M059J (cell line): ENCODE measurements at places on chromosomes 5 and 9.

DNA sequence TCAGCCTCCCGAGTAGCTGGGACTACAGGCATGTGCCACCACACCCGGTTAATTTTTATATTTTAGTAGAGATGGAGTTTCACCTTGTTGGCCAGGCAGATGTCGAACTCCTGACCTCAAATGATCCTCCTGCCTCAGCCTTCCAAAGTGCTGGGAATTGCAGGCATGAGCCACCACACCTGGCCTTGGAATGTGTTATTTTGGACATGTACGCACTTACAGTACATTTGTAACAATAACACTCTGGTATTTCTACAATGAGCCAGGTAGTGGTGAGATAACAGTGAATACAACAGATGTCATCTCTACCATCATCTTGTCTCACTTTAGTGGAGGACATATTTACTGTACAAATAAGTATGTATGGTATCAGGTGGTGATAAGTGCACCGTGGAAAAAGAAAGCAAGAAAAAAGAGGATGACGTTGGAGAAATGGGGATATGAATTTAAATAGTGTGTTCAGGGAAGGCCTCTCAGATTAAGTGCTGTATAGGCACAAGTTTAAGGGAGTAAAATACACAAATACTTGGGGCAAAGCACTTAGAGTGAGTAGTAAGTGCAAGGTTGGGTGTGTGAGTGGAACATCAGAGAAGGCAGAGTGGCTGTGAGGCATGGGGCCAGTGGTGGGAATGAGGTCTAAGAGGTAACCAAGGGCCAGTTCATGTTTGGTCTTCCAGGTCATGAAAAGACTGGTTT is 100.1 kb downstream of the CDC42SE2 start:
- no peak for DNase-seq

GRCh38 chr5:171588046-171588445 is 168.6 kb downstream of the FGF18 start:
- no peak for DNase-seq

DNA sequence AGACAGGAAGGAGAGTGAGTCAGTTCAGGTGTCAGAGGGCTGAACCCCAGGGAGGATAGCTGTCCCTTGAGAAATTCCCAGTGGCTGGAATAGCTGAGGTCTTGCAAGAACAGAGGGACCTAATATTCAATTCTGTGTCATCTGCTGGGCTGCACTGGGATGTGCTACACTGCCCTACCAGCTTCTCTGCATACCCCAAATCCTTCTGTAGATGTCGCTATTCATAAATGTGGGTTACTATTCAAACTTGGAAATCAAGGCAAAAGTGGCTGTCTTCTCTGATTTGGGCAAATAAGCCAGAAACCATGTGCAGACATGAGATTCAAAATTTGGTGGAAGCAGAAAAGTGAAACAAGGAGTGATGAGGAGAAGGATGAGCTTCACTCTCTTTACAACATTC is 16.3 kb downstream of the TNFSF8 start:
- no peak for DNase-seq

GRCh38 chr9:110013064-110013463 is 194.9 kb downstream of the C9orf152 start:
- no peak for DNase-seq

GRCh38 chr5:176788091-176788490 is 22.3 kb upstream of the UNC5A start:
- no peak for DNase-seq

- DNase-seq = peak; percentile 49
These were observed 284.3 kb downstream of the ARHGAP26 start for GRCh38 chr5:143054480-143054941.

DNA sequence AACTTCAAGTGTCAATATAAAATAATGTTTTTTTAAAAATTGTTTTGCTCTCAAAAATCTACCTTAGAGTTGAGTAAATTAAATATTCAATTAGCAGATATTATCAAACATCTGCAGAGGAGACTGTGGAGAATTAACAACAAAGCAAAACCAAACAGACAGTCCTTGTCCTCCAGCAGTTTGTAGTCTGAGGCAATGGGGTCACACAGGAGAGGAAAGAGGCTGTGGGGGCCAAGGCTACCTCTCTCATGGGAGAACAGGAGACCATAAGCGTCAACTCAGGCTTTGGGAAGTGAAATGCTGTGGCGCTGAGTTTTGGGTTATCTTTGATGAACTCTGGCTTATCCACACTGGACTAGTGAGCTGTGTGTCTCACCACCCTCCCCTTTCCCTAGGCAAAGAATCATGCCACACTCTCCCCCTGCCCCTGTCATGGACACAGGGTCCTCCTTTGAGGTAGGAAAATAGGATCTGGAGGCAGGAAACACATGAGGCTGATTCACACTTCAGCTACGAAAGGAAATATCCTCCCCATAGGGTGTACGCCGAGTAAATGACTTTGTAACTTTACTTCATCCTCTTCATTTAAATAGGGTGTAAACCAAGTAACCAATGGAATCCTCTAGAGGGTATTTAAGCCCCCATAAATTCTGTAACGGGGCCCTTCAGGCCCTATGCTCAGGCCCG is 152.7 kb downstream of the FSTL4 start:
- DNase-seq = no peak

GRCh38 chr9:31774571-31774970 is 609.9 kb upstream of the ACO1 start:
- DNase-seq = no peak

DNA sequence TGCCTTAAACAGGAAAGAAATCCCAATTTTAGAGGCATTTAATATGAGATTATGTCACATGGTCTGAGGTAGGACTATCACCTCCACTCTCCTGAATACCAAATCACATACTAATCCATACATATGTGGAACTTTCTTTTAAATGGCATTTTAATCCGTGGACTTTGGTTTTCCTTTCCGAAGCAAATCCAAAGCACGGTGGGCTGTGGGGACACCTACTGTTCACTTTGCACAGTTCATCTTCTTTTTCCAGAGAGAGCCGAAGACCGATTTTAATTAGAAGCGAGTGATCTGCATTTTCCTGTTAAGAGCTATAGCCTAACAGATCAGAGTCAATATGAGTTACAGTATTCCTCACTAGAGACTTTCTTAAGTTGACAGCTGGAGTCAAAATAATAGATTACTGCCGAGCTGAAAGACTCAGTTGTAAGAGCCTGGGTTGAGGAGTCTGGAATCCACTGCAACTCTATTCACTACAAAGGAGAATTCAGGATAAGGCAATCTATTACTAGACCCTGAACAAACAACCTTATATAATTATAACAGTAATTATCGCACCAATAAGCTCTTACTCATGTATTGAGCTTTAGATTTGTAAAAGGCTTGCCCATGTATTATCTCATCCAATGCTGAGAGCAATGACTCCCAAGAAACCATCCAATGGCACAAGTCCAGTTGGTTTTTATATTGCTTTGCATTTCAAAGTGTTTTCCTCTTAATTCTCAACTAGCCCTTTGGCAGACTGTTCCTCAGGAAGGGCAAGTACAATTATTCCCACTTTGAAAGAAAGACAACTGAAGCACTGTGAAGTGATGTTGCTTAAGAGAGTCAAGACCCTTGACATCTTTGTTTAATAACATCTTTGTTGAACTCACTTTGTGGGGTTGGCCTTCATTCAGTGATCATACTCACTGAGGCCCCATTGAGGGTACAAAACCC is 144.7 kb downstream of the TRPM6 start:
- DNase-seq = peak; percentile 24

GRCh38 chr9:133943781-133944745 is 48.1 kb downstream of the VAV2 start:
- peak; percentile 80 for DNase-seq

DNA sequence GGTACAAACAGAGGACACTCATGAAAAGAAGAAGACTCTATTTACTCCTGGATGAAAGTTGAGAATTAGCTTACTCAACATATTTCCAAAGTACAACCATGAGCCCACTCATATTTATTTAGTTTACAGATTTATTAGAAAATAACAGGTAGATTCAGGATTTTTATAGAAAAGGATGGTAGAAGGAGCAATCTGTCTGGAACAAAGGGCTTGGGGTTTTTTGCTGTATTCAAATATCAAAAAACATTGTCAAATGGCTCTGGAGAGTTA is 7.0 kb upstream of the ERAP2 start:
- no peak for DNase-seq

DNA sequence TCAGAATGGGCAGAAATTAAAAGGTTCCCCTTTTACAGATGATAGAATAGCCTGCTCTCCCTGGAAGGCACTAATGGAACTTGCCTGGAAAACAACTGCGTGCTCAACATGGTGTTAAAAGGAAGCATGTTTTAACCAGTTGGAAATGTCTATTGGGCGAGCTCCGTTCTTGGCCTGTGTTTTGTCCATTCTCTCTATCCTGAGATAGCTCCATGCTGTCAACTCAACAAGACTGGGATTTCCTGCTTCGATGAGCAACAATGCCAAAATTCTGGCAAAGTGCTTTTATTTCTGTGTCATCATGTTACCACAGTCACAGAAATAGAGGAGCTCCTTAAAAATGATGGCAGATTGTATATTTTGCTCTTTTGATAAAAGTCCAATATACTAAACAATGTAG is 198.3 kb downstream of the PLK2 start:
- peak; percentile 80 for DNase-seq

- no peak for DNase-seq
These were observed 68.1 kb upstream of the GGTA1 start for GRCh38 chr9:121567500-121568342.

GRCh38 chr5:141522301-141522700 is 33.4 kb downstream of the PCDHGC5 start:
- no peak for DNase-seq

- DNase-seq = no peak
These were observed 113.5 kb upstream of the SLC12A2 start for GRCh38 chr5:127970081-127970480.

- no peak for DNase-seq
These were observed 183.2 kb downstream of the DENND1A start for GRCh38 chr9:123746765-123747164.

- DNase-seq = no peak
These were observed 251.8 kb upstream of the POU5F2 start for GRCh38 chr5:93993161-93993560.

GRCh38 chr9:16460696-16461095 is 409.8 kb downstream of the BNC2 start:
- DNase-seq = no peak

DNA sequence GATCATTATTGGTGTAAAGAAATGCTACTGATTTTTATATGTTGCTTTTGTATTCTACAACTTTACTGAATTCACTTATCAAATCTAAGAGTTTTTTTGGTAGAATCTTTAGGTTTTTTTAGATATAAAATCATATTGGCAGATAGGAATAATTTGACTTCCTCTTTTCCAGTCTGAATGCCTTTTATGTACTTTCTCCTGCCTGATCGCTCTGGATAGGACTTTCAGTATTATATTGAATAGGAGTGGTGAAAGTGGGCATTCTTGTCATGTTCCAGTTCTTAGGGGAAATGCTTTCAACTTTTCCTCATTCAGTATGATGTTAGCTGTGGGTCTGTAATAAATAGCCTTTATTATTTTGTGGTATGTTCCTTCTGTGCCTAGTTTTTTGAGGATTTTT is 8.3 kb downstream of the AHRR start:
- no peak for DNase-seq

GRCh38 chr5:5042806-5043205 is 97.3 kb upstream of the ADAMTS16 start:
- DNase-seq = no peak

DNA sequence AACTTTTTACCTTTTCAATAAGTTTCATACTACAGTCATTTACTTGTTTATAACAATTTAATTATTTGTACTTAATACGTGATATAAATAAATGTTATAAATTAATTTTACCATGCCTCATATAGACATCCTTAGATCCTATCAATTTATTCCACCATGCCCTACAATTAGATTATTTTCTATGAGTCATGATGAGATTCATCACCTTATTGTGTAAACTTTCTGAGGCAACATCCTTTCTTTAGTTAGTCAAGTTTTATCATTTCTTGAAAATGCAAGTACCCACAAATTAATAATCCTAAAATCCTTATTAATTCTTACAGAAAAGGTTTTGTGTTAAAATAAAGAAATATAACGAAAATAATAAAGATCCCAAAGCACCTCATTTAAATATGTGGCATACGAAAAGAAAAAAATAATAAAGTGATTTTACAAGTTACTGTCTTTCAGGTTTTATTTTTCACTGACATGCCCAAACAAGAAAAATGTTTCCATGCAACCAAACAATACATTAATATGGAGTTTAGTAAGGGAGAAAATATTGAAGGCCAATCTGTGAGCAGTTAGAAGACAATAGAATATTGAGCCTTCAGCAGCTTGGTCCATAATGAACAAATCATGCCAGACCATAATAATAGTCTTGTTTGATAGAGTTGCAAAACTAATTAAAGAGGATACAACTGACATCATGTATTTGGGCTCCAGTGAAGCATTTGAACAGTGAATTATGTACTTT is 188.7 kb upstream of the MRPS30 start:
- DNase-seq = no peak

DNA sequence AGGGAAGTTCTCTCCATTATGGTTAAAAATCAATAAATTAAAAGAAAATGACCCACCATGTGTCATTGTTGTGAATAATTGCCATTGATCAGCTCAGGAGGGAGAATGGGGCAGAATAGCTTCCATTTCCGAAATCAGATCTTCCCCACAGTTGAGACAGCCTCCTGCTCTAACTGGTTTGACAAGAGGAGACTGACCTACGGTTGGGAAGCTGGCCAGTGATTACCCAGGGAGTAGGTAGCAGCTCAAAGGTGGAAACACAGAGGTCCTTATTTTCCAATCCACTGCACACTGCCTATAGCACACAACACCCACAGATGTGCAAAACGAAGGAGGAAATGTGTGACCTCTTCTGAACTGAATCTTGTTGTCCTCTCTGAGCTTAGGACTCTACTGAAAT is 69.0 kb upstream of the DAPK1 start:
- no peak for DNase-seq

- DNase-seq = no peak
These were observed 150.4 kb downstream of the SPOCK1 start for GRCh38 chr5:137348759-137349158.

DNA sequence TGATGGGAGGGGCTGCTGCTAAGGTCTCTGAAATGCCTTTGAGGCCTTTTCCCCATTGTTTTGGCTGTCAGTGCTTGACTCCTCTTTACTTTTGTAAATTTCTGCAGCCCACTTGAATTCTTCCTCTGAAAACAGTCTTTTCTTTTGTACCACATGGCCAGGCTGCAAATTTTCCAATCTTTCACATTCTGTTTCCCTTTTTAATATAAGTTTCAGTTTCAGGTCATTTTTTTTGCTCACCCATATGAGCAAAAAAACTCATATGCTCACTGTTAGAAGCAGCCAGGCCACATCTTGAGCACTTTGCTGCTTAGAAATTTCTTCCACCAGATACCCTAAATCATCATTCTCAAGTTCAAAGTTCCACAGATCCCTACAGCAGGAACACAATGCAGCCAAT is 234.6 kb upstream of the ADRA1B start:
- no peak for DNase-seq
